ENCODE measurements at places on chromosomes 7 and 10.

GRCh38 chr10:61990761-61991135 lies 89.2 kb downstream of the ARID5B start:
- no peak for DNase-seq

DNA sequence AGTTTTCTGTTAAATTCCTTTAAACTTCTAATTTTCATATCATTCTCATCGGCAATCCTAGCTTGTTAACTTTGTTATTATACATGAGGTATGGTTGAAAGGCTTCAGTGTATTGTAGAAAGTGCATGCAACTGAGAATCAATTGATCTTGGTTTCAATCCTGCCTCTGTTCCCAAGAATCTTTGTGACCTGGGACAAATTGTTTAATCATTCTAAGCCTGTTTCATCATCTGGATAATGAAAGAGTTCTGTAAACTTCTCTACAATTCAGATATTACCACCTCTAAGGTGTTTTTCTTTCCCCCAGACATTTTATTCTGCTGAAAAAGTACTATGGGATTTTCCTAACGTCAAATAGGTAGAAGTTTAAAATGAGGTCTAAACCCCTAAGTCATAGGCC lies 179.0 kb downstream of the RNLS start:
- DNase-seq = no peak

- no peak for DNase-seq
Measured at GRCh38 chr10:35910234-35910633, 268.1 kb upstream of the FZD8 start.

- DNase-seq = no peak
Measured at GRCh38 chr7:75729851-75730274, 8.9 kb downstream of the HIP1 start.

DNA sequence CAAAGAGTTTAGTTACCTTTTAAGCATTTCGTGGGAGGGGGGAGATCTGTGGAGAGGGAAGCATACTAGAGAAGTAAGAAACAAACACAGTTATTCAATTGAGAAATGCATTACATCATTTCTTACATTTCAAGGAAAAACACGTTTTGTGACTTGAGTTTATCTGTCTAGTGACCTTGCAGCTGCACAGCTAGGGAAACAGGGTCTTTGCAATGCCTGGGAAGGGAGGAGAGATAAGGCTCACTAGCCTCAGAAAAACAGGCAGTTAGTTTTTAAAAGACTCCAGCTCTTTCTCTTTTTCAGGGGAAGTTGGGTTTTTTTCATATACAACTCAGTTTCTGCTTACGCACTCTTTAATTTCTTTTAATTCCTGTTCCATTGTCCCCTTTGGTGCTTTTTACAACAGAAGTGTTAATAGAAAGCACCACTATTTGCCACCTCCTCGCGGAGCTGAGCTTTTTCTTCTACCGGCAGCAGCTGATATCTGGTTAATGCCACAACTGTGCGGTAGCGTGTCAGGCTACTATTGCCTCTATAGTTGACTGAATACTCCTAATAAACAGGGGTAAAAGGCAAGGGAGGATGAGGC lies 5.6 kb downstream of the CYP3A43 start:
- no peak for DNase-seq

- DNase-seq = no peak
Measured at GRCh38 chr7:140683657-140684056, 10.9 kb downstream of the ADCK2 start.

- no peak for DNase-seq
Measured at GRCh38 chr10:110410329-110411046, 87.2 kb upstream of the DUSP5 start.

- DNase-seq = no peak
Measured at GRCh38 chr7:26723129-26723528, 141.3 kb downstream of the SKAP2 start.

DNA sequence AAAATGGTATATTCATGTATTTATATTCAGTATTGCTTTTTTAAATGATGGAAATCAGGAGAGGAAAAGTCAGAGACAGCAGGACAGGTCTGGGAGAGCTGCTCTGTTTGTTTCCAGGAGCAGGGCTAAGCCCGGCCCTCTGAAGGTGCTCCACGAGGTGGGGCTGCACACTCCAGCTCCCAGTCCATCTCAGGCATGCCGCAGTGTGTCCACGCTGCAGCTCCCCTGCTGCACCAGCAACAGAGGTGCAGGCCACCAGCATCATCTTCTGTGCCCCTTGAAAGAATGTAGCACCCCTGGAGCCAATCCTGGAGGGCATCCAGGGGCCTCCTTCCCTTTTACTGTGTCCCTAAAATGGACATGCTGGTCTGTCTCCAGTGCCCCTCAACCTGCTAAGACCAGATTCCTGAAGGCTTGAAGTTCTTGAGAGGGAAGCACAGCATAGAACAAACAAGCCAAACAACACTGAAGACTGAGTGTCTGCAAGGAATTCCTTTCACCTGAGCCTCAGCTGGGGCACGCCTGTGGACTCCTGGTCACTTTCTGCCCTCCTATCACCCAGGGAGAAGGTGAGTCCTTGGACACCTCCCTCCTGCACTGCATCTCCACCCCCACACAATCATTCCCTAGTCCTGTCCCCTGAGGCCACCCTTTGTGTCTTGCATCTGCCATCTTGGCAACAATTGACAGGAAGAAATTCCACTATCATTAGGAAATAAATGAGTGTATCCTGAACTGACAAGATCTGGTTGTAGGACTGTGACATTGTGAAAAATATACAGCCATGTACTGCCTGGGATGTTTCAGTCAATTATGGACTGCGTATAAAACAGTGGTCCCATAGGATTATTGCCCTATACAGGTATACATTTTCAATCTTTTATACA lies 100.5 kb downstream of the CXCL12 start:
- DNase-seq = no peak

- DNase-seq = no peak
Measured at GRCh38 chr10:75166623-75166972, 44.0 kb upstream of the VDAC2 start.

DNA sequence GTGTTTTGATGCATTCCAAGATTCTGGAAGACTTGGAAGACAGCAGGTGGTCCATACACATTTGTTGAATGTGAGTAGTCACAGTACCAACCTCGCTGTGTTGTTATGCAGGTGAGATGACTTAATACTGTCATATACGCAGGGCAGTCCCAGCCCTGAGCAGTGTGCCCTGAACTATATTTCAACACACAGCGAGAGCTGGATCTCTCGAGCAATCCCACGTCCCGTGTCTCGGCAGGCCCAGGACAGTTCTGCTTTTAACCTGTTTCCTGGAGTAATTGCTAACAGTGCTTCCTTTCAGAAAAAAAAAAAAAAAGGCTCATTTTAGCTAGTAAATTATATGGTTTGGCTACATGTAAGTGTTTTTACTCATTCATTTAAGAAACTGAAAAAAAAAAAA lies 179.7 kb downstream of the PRKCQ start:
- no peak for DNase-seq

DNA sequence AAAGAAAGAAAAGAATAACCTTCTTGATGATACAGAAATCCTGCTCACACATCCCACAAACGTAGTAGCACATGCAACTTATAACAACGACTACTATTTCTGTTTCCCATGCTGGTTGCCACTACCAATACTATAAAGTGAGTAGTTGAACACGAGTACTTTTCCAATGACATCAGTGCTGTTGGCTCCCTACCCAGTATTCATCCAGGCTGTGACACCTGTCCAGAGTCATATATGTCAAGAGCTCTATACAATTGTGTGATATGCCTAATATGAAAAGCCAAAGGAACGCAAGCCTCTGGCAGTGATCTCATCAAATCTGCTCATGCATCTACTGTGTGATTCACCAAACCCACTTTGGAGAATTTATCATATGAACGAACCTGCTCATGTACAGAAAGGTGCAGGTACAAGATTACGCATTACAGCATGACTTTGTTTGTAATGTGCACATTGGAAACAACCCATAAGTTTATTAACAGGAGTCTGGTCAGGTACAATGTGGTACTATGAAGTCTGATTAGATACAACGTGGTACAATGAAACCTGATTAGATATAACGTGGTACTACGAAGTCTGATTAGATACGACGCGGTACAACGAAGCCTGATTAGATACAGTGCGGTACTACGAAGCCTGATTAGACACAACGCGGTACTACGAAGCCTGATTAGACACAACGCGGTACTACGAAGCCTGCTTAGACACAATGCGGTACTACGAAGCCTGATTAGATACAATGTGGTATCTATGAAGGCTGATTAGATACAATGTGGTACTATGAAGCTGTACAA lies 5.8 kb upstream of the ITIH5 start:
- DNase-seq = no peak

DNA sequence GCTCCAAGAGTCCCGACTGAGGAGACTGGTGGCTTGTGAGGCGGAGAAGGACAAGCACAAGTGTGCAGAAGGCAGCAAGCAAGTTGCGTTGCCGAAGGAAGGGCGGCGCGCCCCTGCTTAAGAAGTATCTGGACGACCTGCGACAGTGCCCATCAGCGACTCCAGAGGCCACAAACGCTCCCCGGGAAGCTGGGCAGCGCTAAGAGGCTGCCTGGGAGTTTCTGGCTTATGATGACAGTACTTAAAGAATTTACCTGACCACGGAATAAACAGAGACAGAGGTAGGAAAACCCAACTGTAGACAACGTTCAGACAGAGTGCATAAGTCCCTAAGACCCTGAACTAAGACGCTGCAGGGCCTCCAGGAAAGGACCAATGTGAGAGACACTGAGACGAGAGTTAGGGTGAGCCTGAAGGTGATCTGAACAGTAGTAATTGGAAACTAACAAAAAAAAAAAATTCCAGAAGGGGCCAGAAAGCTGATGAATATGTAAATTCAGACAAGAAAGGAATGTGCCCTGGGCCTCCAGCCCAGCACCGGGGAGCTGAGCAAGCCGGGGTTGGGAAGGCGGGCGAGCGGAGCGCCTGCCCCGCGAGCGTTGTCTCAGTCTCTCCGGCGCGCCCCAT lies 1.0 kb downstream of the OSBPL3 start:
- DNase-seq = no peak

DNA sequence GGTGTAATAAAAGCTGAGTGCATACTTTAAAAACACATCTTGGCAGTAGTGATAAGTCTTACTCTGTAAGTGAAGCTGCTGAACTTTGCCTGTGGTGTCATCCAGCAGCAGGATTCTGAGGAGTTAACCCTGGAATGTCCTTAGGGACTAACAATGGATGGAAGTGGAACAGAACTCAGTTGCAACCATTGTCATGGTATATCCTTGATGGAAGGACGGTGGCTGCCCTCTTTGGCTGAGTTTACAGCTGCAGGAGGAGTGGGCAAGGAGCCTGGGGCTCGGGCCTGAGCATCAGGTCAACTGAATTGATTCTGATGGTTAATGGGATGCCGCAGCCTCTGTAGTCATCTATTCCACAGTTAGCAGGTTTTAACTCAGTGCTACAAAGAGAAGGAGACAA lies 56.2 kb downstream of the MRC1 start:
- DNase-seq = no peak

DNA sequence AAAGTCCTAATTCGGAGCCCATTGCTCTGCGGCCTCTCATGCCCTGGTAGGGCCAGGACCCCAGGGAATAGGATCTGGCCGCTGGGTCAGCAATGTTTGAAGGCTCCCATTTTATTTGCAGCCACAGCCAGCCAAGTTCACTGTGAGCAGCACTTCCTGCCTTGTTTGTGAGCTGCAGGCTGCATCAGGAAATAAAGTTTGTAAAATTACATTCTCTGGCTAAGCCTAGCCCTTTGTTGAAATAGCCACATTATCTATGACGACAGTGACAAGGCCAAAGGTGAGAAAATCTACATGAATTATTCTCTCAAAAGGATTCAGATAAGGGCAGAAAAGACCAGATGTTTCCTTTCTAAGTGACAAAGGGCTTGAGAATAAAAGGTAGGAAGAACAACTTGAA lies 23.7 kb upstream of the ITGB1 start:
- DNase-seq = no peak

DNA sequence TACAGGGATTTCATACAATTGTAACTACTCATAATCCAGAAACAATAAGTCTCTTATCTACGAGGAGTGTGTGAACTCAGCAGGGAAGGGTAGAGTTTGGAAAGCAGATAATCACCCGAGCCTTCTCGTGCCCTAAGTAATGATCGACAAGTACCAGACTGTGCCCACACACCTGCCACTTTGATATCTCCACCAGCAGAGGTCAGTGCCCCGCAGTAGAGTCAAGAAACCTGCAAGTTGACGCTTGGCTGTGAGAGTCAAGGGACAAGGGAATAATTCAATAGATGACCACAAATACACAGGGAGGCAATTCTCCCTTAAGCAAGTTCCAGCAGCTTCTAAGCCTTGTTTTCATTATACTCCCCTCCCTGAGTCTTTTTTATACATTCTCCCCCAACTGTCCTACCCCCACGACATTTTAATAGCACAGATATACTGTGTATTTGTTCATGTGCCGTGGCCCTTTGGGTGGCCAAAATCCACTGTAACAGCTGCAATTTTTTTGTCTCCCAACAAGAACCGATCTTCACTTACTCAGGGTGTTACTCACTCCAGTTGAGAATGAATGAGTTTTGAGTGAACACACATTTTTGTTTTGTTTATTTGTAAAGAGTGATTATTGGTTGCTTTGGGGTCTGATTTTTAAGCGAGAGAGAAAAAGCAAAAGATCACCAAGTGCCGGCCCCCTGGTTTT lies 106.9 kb upstream of the RHEB start:
- DNase-seq = no peak

DNA sequence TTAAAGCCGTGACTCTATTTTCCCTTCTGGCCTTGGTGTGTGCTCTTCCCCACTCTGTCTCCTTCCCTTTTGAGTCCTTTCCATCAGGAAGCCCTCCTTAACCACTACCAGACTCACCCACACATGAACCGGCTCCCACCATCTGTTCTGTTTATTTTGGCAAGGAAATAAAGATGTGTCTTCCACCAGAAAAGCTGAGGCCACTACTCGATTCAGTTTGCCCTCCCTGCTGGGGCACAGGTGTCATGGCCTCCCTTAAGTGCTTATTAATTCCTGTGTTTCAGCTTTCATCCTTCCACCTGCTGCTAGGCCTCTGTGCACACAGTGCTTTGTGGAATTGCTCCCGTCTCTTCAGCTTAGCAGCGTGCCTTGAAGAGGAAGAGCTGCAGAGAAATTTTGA lies 16.7 kb downstream of the POR start:
- no peak for DNase-seq

- no peak for DNase-seq
Measured at GRCh38 chr7:44976040-44976745, 2.6 kb downstream of the MYO1G start.

- DNase-seq = peak; percentile 7
Measured at GRCh38 chr7:24572393-24572996, 757 bp upstream of the PALS2 start.

DNA sequence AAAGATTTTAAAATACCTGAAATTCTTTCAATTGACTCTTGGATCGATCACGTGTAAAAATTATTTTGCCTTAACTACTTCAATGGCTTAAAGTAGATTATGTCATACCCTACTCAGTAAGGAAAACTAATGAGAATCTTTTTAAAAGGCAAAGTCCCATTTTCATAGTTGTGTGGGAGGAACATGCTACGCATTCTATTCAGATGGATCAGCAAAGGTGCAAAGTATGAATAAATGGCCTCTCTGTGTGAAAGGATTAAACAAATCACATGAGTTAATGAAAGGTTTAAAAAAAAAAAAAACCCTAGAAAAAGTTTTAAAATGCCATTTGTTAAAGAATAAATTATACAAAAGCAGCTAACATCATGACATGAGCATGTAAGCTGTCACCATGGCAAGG lies 77.1 kb downstream of the ENO4 start:
- no peak for DNase-seq
